ENCODE measurements at places on chromosomes 11 and 22.

DNA sequence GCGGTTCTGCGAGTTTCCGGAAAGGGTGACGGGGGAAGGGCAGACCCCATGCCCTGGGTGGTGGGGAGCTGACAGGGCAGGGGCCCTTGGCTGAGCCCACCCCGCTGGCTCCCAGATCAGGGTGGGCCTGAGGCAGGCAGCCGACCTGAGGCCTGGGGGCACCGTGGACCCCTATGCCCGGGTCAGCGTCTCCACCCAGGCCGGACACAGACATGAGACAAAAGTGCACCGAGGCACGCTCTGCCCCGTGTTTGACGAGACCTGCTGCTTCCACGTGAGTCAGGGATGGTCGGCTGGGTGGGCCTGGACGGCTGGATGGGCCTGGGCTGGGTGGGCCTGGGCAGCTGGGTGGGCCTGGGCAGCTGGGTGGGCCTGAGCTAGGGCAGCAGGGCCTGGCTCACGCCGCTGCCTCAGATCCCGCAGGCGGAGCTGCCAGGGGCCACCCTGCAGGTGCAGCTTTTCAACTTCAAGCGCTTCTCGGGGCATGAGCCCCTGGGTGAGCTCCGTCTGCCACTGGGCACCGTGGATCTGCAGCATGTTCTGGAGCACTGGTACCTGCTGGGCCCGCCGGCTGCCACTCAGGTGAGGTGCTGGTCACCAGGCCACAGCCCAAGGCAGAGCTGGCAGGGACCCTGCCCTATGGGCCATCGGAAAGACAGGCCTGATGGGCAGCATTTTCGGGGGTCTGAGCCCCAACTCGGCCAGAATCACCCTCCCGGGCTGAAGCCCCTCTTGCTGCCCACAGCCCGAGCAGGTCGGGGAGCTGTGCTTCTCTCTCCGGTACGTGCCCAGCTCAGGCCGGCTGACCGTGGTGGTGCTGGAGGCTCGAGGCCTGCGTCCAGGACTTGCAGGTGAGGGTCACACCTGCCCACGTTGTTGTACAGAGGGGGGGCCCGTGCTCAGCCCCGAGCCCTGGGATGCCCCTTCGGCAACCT is 1.5 kb downstream of the SYT8 start:
- DNase-seq, result no peak

GRCh38 chr22:39300186-39300830 is 19.1 kb downstream of the RPL3 start:
- peak; percentile 84 for DNase-seq

- no peak for DNase-seq
Observed at GRCh38 chr11:69213316-69213715, 57.6 kb downstream of the SMIM38 start.

GRCh38 chr22:42758931-42759629 is 38.4 kb upstream of the A4GALT start:
- no peak for DNase-seq

DNA sequence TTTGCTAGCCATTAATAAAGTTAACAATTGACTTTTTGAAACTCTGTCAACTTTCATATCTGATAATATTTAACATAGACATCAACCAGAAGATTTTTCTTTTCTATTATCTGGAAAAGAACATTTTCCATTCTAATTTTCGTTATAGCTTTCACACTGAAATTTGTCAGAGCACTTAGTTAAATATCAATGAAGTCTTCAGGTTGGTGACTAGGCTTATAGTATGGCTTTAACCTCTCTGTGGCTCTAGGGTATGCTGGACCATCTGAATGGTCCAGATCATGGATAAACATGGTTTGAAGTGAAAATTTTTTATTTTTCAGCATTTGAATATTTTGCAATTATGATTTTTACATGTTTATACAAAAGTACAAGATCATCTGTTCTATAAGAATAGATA is 548.1 kb downstream of the CNTN5 start:
- DNase-seq, result no peak

DNA sequence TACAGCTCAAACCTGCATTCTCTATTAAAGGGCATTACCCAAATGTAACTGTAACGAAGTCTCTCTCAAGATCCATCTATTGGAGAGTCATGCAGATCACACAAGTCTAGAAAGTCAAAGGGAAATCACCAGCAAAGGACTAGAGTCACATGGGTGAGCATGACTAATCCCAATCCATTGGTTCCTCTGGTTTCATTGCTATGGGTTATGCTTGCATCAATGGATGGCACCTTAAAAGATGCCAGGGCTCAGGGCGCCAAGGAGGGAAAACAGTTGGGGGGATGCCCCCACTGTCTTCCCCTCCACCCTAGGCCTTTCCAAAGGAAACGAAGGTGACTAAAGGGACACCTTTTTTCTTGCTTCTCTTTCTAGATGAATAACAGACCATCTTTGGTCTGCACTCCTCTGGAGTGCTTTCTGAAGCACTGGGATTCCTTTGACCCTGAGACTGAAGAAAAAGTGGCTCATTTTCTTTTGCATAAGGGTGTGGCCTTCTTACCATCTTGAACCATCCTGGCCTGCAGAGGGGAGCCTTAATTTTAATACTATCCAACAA is 8.1 kb downstream of the NXPE4 start:
- DNase-seq, result no peak

- DNase-seq, result no peak
Observed at GRCh38 chr11:8917157-8917825, 6.3 kb downstream of the AKIP1 start.

DNA sequence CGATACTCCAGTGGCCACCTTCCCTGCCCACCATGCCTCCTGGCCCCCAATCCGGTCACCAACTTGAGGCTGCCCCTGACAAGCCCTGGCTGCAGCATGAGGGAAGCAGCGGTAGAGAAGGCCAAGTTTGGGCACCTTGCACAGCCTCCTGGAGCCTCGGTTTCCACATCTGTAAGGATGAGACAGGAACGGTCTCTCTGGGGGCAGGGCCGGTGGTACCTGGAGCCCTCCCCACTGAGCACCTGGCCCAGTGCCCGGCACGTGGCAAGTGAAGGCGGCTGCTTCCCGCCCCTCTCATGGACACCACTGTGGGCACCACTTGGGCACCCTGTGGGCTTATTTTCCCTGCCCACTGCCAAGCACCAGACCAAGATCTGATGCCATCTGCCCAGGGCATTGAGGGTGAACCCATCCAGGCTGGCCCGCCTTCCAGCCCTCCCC is 77.8 kb downstream of the CDKN1C start:
- peak; percentile 16 for DNase-seq

- DNase-seq, result no peak
Observed at GRCh38 chr11:94325681-94326080, 21.3 kb downstream of the IZUMO1R start.
